ENCODE measurements at places on chromosomes 13 and 19. TPM values are rescaled to one million over a fixed set of nuclear protein-coding genes. Genes with fewer than 3 reads are reported as not detected.

The TMEM147 gene
- total RNA-seq = 103 TPM

The POU4F1 gene
- not detected for total RNA-seq

The KLK10 gene
- total RNA-seq = 0.22 TPM

The ZIC5 gene
- not detected for total RNA-seq

The DIRAS1 gene
- 0.59 TPM for total RNA-seq

The EGLN2 gene
- 113 TPM for total RNA-seq

The ZNF880 gene
- total RNA-seq = 20.8 TPM

The PLVAP gene
- total RNA-seq = 87.9 TPM

The URAD gene
- not detected for total RNA-seq

The ZNF71 gene
- total RNA-seq = 12.9 TPM

The MYO16 gene
- total RNA-seq = not detected

Data from tibial nerve (tissue), 4 donors.